ENCODE measurements at places on chromosomes 6 and 20.
A peak's percentile ranks its signal among the peaks of the same experiment; 100 is the strongest.

- DNase-seq, result no peak
Observed at GRCh38 chr20:13745784-13746183, 38.9 kb downstream of the ESF1 start.

DNA sequence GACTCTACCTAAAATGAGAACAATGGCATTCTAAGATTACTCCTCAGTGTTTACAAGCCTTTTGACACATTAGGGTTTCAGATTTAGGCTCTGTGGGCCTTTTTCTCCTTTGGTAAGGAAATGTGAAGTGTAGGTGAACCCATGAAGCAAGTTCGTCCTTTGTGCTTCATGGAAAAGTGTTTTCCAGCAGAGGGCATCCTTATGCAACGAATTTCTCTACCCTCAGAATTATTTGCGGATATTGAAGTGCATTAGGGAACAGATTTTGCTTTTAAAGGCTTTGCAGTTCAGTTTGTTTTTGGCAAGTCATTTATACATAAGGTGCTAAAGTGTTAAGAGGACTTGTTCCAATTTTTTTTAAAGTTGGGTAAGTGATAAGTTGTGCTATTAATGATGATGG is 55.7 kb upstream of the FERMT1 start:
- no peak for DNase-seq

DNA sequence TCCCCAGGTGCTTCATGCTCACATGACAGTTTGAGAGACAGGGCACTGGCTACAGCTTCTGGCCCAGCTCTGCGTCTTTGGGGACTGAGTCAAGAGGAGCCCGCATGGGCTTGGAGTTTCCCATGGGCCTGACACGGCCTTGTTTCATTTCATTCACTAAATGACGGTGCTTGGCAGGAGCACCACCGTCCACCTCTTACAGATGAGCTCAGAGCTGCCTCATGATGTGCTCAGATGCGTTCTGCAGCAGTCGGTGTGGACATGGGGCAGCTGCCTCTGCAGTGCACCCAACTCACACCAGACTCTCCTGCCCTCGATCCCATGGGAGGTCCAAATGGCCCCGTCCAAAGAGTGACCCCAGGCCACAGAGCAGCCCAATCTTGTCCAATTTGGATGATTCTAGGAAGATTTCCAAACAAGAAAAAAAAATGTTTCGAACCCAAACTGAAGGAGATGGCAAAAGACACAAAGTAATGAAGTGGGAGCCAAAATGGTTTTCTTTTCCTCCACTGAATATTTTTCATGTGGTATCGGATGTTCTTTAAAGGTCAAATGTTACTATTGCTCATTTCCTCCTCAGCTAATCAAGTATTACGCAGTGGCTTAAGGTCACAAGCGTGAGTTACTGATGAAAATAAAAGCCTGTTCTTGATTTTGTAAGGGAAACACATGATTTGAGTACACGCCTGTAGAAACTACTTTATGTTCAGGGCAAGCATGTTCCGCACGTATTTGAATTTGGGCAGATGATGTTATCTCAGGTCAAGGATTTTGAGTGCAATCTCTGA is 524.2 kb downstream of the CDH26 start:
- no peak for DNase-seq

- DNase-seq, result no peak
Observed at GRCh38 chr20:10579942-10580341, 93.9 kb downstream of the JAG1 start.

DNA sequence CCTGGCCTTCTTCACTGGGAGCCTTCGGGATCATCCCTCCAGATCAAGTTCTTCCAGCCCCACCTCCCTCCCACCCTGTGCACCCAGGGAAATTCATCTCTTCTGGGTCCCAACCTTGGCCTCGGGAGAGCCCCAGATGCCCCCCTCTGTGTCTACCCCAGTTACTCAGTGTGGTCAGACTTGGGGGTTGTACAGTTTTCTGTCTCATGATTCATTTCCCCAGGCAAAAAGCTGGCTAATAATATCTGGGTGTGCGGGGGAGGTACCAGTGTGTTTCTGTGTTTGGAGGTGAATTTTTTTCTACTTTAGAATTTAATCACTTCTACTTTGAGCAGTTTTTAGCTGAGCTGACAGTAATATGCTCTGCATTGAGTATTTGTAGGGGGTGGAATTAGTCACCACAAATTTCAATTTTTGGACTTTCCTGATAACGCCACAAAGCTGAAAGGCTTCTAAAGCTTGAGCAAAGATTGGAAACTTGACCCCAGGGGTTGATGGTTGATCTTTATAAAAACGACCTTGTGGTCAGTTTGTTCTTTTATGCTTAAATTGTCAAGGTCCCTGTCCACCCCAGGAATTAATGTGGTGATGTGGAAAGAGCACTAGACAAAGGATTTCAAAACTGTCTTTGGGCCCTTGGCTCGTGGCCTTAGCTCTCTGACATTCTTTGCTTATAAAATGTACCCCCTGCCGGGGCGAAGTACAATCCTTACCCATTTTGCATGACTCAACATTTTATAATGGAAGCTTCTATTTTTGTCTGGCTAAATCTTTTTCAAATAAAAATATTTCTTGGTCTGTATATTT is 284.7 kb upstream of the TAB2 start:
- DNase-seq, result peak; percentile 86

GRCh38 chr20:35586751-35587425 is 28.7 kb upstream of the SPAG4 start:
- DNase-seq, result no peak

- no peak for DNase-seq
Observed at GRCh38 chr20:1434571-1435336, 31.9 kb downstream of the NSFL1C start.

GRCh38 chr6:45688180-45688579 is 310.4 kb upstream of the SUPT3H start:
- DNase-seq, result no peak

DNA sequence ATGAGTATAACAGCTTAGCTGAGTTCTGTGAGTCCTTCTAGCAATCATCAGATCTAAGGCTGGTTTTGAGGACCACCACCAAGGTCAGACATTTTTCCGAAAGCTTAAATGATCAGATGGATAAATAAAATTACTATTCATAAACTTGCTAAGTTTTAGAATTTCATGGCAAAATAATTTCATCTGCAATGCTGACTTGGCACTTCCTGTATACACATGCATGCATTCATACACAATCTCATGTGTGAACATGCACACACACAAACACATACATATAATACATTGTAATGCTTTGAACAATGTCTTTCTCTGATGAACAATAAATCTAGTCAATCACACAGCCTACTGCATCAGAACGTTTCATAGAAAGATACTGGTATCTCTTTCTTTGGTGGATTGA is 1068.3 kb downstream of the HACE1 start:
- DNase-seq, result no peak

DNA sequence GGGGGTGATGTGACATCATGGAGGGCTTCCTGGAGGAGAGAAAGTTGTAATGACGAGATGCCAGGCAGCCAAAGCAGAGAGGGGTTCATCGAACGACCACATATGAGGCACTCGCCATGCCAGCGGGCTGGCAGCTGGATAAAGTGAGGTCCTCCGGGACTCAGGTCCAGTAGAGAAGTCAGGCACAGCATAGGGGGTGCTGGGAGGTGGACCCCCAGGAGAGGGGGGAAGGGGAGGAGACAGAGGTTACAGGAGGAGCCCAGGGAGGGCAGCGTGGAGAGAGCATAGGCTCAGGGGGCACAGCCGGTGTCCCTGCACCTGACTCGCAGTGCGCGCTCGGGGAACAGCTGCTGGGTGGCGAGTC is 174.7 kb downstream of the BMP7 start:
- no peak for DNase-seq

GRCh38 chr6:162882801-162883481 is 155.2 kb downstream of the PACRG start:
- no peak for DNase-seq

- no peak for DNase-seq
Observed at GRCh38 chr6:156771047-156771446, 6.1 kb upstream of the ARID1B start.

GRCh38 chr6:414447-414846 is 22.9 kb downstream of the IRF4 start:
- no peak for DNase-seq

DNA sequence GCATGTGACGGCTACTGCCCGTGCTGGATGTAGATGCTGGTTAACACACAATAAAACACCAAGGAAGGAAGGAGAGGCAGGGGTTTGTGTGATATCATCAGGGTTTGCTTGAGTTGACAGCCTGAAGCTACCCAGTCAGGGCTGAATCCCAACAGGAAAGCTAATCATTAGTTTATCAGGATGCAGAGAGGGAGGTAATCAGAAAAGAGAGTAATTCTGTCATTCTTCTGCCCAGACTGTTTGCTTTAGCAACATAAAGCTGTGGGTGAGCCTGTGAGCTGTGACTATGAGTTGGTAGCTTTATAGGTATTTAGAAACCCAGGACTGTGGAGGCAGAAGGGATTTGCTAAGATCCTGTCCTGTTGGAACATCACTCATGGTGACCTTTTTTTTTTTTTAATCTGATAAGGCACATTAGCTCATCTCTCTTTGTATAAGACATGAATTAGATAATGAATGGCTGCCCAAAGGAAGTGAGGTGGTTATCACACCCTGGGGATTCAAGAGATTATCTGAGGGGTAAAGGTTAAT is 79.3 kb downstream of the CAP2 start:
- DNase-seq, result no peak

DNA sequence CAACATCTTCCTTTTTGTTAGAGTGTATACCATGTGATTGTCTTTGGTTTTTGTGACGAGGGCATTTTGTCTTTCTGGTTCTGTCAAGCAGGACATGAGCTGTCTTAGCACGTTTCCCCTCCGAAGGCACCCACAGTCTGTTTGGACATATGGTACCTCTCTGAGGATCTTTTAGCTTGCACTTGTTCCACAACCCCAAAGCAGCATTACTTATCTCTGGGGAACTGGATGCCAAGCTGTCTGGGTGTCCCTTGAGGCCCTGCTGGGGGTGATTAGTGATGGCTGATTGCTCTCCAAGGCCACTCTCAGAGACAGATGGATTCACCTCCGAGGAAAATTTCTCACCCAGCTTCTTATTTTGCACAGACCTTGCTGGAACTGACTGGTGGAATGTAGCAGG is 445.0 kb upstream of the CHD6 start:
- DNase-seq, result no peak

Measured in fibroblast of skin of left biceps (primary cell).